ENCODE measurements at places on chromosomes 2 and 18.

DNA sequence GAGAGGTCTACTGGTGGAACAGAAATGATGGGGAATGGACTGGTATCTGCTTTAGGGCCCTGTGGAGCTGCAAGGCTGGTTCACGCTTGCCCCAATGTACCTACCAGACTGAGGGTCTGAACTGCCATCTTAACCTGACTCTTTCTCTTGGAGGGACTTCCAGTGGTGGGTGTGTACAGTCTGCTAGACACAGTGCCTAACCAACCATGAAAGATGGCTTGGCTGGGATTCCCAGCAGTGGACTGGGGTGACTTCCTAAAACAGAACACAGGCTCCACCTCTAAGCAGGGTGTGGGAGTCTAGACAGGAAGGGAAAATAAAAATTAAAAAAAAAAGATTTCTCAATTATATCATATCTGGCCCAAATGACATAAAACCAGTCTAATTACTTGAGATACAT, 25.5 kb upstream of the MYO3B start:
- DNase-seq = no peak

DNA sequence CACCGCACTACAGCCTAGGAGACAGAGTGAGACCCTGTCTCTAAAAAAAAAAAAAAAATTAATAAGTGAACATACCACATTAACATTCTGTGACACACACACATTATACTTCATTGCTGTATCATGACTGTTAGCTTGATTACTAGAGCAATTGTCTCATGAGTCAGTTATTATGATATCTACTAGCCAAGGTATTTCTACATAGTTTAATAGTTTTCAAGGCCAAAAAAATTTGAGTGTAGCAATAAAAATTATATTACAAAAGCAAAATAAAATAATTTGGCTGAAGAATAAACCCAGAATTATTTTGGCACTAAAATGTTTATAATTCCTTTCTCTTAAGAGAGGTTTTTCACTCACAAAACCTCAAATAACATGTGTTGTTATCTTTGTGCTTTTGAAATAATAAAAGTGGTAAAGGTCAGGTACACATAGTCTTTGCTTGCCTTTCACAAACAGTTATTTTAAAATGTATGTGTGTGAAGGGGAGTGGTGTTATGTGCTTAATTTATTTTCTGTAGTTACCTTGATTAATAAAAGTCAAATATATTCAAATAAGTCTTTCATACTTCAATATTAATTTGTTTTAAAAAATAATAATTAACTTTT, 136.9 kb upstream of the SPOPL start:
- DNase-seq = no peak

- no peak for DNase-seq
Observed at GRCh38 chr2:42953216-42953615, 160.8 kb upstream of the HAAO start.

- no peak for DNase-seq
Observed at GRCh38 chr2:26000561-26001082, 18.3 kb upstream of the KIF3C start.

DNA sequence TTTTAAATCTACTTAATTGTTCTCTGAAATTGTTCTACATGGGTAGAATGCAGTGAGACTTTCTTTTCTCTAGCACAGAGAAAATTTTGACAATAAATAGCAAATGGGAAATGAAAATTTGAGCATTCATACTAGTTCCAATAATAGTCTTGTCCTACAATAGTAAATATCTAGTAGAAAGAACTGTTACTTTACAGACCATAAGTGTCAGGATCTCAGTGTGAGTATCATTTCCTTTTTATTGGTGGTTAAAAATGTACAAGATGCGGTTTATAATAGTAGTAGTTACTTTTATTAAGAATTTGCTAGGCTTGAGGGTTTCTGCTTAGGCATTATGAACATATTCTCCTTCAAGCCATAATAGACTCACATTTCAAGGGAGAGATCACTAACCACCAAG, 43.2 kb downstream of the KCNE4 start:
- no peak for DNase-seq

DNA sequence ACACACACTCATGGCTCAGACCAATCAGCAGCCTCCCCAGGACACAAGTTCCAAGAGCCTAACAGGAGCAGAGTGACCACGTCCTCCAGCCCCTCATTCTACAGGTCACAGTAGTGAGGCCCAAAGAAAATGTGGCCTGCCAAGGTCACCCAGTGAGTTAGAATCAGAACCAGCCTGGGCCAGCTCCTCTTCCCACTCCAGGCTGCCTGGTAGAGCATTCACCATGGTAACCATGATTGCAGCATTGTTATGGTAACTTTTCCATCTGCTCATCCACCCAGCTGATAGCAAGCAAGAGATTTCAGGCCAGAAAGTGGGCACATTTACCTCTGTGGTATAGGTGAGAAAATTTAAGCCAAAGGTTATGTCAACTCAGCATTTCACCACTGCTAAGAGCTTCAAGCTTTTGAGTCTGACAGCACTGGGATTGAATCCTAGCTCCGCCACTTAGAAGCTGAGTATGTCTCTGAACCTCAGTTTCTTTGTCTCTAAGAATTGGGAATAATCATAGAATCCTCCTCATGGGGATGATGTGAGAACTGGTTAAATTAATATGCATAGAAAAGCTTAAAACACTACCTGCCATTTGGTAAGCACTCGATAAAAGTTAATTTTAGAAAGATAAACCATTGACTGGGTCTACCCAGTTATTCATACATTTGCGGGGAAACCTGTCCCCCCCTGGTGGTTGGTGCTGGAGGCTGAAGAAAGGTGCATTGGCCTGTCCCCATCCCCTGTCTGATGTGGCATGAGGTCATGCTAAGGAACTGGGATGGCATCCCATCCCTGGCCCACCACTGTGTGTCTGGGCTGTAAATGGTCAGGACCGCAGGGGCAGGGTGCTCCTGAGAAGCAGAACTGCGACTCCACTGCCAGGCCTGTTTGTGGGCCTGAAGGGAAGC, 181.5 kb downstream of the KLHL29 start:
- no peak for DNase-seq

DNA sequence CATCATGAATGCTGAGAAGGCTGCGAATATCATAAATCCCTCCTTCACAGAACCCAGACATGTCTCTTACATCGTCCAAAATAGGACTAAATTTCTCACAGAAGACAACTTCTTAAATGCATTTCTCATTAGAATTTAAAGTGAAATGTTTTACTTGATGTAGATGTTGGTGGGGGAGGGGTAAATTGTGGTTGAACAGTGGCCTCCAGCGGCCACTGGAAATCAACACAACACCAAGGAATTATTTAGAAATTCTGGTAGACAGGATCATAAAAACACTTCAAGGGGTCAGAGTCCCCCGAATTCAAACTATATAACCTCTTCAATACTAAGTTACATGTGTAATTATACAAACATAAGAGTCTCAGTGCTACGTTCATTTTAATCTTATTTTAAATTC, 135.9 kb downstream of the ABCA12 start:
- DNase-seq = no peak

DNA sequence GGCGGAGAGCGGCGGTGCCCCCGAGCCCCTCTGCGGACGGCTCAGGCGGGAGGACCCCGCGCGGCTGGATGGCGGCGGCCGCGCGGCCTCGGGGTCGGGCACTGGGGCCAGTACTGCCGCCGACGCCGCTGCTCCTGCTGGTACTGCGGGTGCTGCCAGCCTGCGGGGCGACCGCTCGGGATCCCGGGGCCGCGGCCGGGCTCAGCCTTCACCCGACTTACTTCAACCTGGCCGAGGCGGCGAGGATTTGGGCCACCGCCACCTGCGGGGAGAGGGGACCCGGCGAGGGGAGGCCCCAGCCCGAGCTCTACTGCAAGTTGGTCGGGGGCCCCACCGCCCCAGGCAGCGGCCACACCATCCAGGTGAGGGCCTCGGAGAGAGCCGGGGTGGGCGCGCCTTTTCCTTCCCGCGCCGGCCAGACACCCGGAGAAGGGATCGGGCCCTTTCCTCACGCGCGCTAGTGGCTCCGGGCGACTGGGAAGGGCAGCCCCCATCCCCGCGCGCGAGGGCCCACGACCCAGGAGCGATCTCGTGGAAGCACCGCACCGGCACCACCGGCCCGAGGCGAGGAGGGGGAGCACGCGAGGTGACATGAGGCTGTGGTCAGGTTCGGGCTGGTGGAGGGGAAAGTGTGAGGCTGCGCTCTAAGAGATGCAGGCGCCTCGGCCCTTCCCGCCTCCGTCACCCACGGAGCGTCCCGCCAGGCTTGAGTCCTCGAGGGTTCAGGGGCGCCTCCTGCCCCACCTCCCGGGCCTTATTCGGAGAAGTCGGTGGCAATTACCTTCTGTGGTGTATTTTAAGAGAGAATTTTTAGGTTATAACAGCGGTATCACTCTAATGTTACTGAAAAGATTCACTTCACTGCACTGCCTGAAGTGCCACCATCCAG, 607 bp downstream of the LAMA3 start:
- DNase-seq = no peak

DNA sequence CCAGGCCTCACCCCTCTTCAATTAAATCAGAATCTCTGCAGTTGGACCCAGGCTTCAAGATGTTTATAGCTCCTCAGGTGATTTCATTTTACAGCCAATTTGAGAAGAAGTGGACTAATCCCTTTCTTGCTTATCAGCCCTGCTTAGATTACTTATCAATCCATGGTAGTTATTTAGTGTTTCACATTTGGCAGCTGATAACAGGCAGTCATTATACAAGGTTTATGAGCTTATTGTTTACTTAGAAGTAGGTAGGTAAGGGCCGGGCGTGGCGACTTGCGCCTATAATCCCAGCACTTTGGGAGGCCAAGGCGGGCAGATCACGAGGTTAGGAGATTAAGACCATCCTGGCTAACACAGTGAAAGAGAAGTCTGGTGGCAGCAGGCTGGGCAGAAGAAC, 237.5 kb downstream of the CTNNA2 start:
- DNase-seq = no peak

DNA sequence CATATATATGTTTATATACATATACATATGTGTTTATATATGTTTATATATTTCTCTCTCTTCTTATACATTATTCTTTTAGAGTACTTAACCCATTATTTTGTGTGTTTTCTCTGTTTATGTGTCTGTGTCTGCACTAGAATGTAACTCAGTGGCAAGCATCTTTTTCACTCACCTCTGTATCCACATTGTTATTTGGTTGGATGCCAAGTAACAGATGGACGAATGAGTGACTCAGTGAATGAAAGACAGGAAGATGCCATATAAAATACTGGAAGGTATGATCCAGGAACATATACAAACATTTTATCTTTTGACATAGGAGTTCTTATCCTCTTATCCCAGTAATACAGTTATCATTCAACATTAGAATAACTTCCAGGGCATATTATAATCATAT, 684.8 kb downstream of the RNF144A start:
- no peak for DNase-seq

GRCh38 chr2:238370094-238370822, 49.9 kb downstream of the TRAF3IP1 start:
- no peak for DNase-seq

GRCh38 chr18:75839041-75839440, 411.5 kb upstream of the SMIM21 start:
- no peak for DNase-seq
